ENCODE measurements at places on chromosomes 3 and 15.

DNA sequence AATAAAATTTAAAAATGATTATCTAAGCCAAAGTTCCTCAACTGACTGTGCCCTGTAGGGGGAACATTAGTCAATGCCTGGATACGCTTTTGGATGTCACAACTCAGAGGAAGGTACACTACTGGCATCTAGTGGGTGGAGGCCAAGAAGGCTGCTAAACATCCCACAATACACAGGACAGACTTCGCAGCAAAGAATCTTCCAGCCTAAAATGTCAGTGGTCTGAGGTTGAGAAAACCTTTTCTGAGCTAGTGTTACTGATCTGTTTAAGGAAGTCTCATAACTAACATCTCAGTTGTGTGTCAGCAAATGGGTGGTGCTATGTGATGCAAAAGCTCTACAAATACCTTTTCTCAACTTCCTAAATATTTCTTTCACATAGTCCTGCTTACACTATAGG lies 20.9 kb upstream of the LDHAL6B start:
- no peak overlapping the region for H3K4me3 ChIP-seq
- H3K4me1 ChIP-seq: no peaks in the 10 kb centered on the region
- no peak overlapping the region for H3K27ac ChIP-seq
- no peaks in the 10 kb centered on the region for H3K27me3 ChIP-seq

- H3K27ac ChIP-seq: no peak overlapping the region
- H3K4me3 ChIP-seq: no peak overlapping the region
- peaks cover 14% of the 10 kb centered on the region for H3K4me1 ChIP-seq
- DNase-seq: no peak
Measured at GRCh38 chr3:38268087-38268486, 2.5 kb downstream of the SLC22A13 start.

- no peak overlapping the region for H3K27ac ChIP-seq
- H3K4me1 ChIP-seq: no peaks in the 10 kb centered on the region
- H3K4me3 ChIP-seq: no peak overlapping the region
- no peak for DNase-seq
- H3K27me3 ChIP-seq: no peaks in the 10 kb centered on the region
Measured at GRCh38 chr3:95172164-95172943, 1109.5 kb downstream of the NSUN3 start.

GRCh38 chr15:39735120-39735717 lies 47.4 kb downstream of the FSIP1 start:
- H3K36me3 ChIP-seq: no peaks in the 10 kb centered on the region
- H3K27ac ChIP-seq: no peak overlapping the region
- no peaks in the 10 kb centered on the region for H3K4me1 ChIP-seq
- DNase-seq: no peak

GRCh38 chr3:182323898-182324297 lies 469.4 kb upstream of the ATP11B start:
- no peak overlapping the region for H3K27ac ChIP-seq
- H3K27me3 ChIP-seq: no peaks in the 10 kb centered on the region
- no peaks in the 10 kb centered on the region for H3K36me3 ChIP-seq
- H3K4me3 ChIP-seq: no peak overlapping the region

DNA sequence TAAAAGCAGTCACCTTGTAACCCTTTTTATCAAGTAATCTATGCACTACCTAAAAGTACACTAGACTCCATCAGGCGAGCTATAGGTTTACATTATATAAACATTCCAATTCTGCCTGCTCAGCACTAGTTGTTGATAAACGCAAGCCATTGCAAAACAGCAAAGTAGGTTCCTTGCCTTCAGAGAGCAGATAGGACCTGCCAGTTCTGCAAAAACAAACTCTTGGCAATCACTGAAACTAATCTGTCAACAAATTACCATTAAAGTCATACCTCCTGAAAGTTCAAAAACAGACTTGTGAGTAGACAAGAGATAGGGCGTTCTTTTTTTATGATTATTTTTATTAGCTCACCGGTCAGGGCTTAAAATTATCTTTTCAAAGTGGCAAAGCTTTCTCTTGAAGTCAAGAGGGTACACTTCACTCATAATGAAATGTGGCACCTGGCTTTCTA lies 392.5 kb downstream of the FOXP1 start:
- DNase-seq: no peak
- no peak overlapping the region for H3K4me3 ChIP-seq
- no peak overlapping the region for H3K27ac ChIP-seq
- H3K36me3 ChIP-seq: no peaks in the 10 kb centered on the region

GRCh38 chr3:197010556-197011351 lies 18.9 kb downstream of the MELTF start:
- H3K36me3 ChIP-seq: no peaks in the 10 kb centered on the region
- H3K27me3 ChIP-seq: no peaks in the 10 kb centered on the region
- DNase-seq: no peak
- H3K4me1 ChIP-seq: no peaks in the 10 kb centered on the region
- no peak overlapping the region for H3K27ac ChIP-seq

GRCh38 chr15:78177447-78177873 lies 28.3 kb downstream of the IDH3A start:
- H3K4me3 ChIP-seq: no peak overlapping the region
- DNase-seq: no peak
- H3K36me3 ChIP-seq: peaks cover 3% of the 10 kb centered on the region
- H3K4me1 ChIP-seq: peaks cover 24% of the 10 kb centered on the region

- no peak for DNase-seq
- H3K4me1 ChIP-seq: no peaks in the 10 kb centered on the region
- no peak overlapping the region for H3K27ac ChIP-seq
- H3K36me3 ChIP-seq: no peaks in the 10 kb centered on the region
- H3K4me3 ChIP-seq: no peak overlapping the region
Measured at GRCh38 chr15:79495775-79496174, 63.6 kb downstream of the MINAR1 start.

All from GM12878 (cell line).